Osteocyte (in vitro differentiated cells): ENCODE measurements at places on chromosomes 7 and 10.

DNA sequence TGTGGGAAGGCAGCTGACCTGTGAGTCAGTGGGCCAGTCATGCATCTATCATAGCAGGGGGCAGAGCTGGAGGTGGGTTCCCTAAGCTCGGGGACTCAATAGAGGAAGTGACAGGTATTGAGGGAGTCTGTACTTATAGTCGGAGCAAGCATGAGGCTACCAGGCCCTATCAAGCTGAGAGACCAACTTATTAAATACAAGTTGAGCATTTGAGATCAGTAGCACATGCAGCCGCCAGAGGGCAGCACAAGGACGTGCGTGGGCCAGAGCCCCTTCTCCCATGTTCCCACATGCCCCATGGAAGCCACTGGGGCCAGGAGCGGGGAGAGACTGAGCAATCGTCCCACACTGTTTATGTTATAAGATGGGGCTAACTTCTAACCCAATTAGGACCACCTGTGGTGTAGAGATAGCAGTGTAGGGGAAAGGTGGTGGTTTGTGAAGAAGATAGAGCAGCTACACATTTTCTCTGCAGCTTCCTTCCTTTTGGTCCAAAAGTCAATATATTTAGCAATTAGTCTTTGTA lies 13.0 kb upstream of the STK31 start:
- DNase-seq = no peak

- no peak for DNase-seq
Observed at GRCh38 chr10:112525200-112525599, 78.2 kb downstream of the VTI1A start.

DNA sequence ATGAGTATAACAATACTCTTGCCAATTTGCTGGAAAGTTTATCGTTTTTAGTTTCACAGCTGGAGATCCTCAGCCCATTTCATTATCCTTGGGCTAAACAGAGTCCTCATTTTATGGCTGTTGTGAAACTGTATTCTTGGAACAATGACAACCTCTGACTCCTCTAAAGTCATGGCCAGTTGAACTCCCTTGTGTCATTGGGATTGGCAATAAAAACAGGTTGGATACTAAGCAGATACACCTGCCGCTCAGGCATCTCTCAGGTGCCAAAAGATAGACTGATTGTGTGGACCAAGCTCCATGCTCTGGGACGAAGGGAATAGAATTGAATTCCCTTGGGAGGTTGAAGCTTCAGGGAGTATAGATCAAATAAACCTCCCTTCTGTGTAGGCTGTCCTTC lies 182.2 kb downstream of the WDR11 start:
- DNase-seq = no peak

GRCh38 chr10:88783724-88784123 lies 18.8 kb upstream of the LIPM start:
- DNase-seq = no peak

DNA sequence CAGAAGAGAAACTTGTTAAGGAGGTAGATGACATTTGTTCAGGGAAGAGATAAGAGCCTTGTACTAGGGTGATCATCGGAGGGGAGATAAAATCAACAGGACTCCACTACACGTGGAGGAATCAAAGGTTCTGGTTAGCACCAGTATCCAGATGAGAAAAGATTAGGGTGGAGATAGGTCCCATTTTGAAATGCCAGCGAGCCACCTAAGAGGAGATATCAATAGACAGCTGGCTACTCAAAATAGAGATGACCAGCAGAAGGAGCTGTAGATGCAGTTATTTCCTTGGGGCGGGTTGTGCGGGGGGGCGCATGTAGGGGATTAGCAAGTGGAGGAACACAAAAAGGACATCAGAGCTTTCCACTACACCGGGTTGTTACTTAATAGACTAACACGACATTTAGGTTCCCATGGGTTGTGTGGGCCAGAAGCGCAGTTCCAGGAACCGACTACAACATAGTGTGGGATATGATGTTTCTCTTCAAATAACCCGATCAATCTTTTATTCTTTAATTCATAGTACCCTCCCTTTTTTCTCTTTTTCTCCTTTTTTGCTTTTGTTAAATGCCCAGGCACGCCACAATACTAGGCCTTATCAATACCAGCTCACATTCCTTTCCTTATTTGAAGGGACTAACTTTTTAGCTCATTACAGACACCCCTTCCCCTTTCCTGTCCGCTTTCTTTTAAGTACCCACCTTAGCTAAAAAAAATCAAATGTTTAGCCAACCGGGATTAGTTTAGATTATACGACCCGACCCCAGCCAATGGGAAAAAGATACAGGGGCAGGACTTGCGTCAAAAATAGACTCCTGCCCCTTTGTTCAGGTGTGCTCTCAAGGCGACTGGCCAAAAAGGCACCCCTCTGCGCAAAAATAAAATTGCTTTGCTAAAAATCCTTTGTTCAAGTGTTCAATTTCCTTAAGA lies 2.0 kb upstream of the KIF11 start:
- DNase-seq = no peak

- peak; percentile 90 for DNase-seq
Observed at GRCh38 chr10:71835671-71836595, 15.1 kb downstream of the PSAP start.
